ENCODE measurements at places on chromosomes 3 and 15. TPM values are rescaled to one million over a fixed set of nuclear protein-coding genes. Genes with fewer than 3 reads are reported as not detected.
A peak's percentile ranks its signal among the peaks of the same experiment; 100 is the strongest.

PIF1 gene
- total RNA-seq, result 85.5 TPM

DNA sequence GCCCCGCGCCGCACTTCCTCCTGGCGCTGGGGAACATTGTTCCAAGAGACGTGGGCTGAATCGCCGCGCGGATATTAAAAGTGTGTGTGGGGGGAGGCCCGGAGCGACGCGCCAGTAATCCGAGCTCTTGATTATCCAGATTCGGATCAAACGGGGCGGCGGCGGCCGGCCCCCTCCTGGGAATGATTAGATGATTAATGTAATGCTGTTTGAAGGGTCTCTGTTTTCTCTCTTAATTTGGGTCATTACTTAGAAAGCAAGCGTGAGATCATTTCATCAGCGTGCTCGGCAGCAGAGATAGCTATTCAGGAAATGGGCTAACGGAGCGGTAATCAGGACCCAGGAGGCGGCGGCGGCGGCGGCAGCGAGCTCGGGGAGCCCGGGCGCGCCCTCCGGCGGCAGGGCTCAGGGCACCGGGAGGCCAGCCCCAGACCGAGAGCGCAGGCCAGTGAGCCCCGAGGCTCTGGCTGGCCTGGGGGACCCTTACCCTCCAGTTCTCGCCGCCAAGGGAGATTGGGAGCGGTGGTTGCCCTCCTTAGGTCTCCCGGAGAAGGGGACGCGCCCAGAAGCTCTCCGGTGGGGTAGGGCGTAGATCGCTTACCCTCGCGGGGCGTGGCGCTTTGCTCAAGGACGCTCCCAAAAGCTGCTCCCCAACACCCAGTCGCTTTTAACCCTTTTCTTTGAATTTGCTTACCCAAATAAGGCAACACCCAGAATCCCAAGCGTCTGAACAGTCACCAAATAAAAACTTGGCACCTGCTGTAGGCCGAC is 4.5 kb downstream of the FEZF2 start:
- DNase-seq, result no peak

DNA sequence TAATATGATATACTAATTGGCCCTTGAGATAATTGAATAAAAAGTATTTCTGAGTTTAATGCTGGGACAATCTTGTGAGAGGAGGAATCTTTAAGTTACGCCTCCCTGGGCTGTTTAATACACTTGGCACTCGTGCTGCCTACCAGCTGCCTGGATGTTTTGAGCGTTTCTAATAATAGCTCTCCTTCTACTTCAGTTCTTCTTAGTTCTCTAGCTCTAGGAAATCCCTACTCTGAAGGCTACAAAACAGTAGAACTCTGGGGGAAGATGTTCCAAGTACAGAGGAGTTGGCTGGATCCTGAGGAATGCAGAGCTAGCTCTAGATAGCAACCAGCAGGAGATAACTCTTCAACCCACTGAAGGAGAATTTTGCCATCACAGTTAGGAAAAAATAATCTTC is 3.5 kb downstream of the NAALADL2 start:
- no peak for DNase-seq

DNA sequence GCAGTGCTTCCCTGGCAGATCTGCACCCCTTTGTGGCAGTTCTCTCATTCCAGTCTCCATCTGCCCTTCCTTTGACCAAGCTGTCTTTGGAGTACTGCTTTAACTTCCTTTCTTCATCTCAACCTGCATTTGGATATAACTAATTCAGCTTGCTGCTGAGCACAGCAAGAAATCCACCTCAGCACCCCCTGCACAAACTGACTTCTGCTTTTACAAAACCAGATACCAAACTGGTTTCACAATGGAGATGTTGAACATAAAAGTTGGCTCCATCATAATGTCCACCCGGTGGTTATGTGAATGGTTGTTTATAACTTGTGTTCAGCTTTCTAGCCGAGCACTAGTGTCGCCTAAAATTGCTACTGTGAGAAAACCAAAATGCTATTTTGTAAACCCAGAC is 341.1 kb upstream of the SEMA6D start:
- DNase-seq, result no peak

DNA sequence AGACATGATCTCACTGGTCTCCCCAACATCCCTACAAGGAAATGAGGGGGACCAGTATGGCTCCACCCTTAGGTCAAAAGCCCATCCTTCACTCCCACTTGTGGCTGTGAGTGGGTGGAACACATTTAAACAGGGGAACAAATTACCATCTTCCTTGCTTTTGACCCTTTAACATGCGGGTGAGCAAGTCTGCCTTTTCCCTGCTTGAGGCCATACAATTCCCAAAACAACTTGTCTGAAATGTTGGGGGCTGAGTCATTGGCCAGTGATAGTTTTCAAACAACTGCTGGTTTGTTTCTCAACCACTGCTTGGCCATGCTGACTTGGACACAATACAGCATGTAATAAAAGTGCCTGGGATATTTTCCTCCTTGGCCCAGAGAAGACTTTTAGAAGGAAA is 39.6 kb downstream of the COL8A1 start:
- DNase-seq, result no peak

DNA sequence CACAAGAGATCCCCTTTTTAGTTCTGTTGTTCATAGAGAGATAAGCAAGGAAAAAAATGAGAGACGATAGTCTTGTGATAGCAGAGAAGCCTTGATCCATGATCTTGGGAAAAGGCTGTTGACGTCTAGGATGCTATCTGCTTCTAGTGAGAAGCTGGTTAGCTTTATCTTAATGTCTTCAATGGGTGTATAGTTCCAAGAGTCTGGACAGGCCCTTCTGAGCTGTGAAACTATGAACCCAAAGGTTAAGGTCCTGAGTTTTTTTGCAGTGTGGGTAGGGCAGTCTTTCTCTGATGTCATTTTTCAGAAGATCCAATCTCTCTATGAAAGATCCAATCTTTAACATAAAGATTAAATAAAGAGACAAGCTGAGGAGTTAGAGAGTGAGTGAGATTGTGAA is 10.5 kb upstream of the NOX5 start:
- no peak for DNase-seq

B3GALNT1 gene
- total RNA-seq, result 1.7 TPM

DNA sequence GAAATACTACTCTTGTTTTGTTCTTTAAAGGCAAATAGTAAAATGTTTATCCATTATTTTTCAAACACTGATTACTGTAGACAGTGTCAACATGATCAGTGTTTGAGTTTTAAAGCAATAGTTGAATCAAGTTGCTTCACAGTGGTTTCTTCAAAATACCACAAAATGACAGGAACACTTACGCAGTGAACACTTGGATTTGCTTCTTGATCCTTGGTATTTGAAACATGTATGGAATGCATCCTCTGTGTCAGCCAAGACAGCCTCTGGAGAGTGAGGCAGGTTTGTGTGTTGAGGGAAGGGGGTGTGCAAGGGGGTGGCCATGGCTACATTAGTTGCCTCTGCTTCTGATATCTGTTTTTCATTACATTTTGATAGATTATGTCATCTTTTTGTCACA is 413.0 kb downstream of the RBMS3 start:
- no peak for DNase-seq

GRCh38 chr3:185709251-185709955 is 115.4 kb downstream of the IGF2BP2 start:
- DNase-seq, result peak; percentile 9

SV2B gene
- not detected for total RNA-seq

SLC35G2 gene
- total RNA-seq, result 1.6 TPM

- DNase-seq, result no peak
These were observed 150.2 kb upstream of the MLF1 start for GRCh38 chr3:158420654-158421396.

GRCh38 chr3:156151824-156152428 is 31.5 kb downstream of the KCNAB1 start:
- DNase-seq, result peak; percentile 68

DNA sequence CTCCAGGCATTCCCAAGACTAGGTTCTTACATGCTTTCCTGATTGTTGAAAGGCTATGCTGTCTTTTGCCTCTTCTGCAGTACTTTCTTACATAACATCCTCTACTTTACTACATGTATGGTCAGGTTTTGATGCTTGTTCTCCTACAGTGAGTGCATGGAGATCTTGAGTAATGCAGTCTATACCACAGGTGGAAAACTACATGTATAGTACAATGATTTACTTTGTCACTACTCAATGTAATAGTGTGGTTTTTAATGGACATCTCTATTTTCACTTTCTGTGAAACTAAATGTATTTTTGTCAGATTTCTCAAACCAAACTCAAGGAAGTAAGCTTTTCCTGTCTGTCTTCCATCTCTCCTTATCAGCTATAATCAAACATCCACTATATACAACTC is 657.0 kb downstream of the TUSC7 start:
- DNase-seq, result no peak

EAF2 gene
- 22.0 TPM for total RNA-seq

DNA sequence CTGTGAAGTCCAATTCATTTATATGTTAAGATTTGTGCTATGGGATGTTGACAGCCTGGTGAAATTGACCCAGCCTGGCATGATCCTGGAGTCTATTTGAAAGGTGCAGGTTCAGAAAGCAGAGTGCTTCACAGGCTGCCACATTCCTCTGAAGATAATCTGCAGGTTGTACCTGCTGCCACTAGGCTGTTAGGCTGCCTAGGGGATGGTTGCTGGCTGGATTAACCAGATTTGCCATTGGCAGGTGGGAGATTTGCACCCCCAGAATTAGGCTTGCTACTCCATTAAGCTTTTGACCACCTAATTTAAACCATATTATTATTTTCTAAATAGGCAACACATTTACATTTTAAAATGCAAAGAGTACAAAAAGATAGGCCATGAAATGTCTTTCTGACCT is 85.8 kb upstream of the RASGRP1 start:
- DNase-seq, result no peak

DNA sequence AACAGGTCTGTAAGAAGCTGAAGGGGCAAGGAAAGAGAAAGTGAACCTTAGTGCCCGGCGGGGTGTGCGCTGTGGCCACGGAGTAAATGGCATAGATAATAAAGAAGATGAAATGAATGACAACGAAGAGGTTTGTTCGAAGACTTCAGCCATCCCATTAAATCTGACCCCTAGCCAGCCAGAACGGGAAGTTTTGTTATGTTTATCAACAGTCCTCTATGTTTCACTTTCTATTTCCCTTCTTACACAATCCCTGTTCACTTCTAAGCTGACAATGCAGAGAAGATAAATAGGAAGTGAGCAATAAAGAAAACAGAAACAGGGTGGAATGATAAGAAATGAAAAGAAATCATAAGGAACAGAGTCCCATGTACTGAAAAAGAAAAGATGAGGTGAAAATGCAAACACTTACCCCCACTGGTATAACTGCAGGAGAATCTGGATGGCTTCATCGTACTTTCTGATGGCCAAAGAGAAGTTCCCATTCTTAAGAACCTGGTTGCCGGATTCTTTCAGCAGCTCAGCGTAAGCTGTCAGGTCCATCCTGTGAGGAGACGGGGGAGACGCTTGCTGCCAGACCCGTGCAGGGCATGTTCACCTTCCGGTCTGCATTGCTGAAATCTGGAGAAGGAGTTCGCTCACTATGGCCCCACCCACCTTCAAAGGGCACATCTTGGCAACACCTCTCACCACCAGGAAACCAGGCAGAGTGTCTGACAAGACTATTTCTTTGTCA is 36.8 kb downstream of the TRANK1 start:
- DNase-seq, result peak; percentile 88

ARPIN gene
- total RNA-seq, result not detected

- no peak for DNase-seq
These were observed 133.8 kb upstream of the TMC3 start for GRCh38 chr15:81507831-81508230.

THAP10 gene
- total RNA-seq, result 0.47 TPM

DNA sequence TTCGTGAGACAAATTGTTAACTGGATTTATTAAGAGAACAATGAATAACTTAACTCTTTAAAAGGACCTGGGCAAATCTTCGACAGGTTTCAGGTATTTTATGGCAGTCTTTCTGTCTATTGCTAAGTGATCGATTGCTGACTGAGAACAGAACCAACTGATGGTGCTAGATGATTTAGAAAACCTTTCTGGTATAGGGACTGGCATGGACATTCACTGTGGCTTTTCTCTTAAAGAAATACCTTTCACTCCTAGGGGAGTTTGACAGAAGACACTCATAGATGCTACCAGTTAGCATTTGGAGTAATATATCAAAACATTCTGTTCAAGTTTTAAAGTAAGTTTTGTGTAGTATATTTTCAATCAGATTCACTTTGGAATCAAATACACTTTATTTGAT is 654 bp downstream of the PPARG start:
- no peak for DNase-seq

POPDC2 gene
- 3.1 TPM for total RNA-seq

SPATA12 gene
- not detected for total RNA-seq

GRCh38 chr3:65368866-65369265 is 669.9 kb downstream of the MAGI1 start:
- no peak for DNase-seq

DNA sequence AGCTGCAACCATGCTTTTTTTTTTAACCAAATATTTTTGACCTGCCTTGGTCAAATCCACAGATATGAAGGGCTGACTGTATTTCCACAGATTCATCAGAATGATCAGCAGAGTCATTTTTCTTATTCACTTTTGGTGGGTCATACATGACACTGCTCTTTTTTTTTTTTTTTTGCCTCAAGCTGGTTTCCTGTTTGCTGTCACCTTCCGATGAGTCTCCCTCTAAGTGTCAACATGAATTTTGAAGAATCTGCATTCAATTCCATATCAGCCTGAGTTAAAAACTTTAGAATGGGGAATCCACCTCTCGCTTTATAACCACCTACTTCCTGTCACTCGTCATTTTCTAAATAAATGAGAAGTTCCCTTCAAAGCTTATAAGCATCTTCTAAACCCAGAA is 2.2 kb upstream of the SLC12A8 start:
- no peak for DNase-seq

DNA sequence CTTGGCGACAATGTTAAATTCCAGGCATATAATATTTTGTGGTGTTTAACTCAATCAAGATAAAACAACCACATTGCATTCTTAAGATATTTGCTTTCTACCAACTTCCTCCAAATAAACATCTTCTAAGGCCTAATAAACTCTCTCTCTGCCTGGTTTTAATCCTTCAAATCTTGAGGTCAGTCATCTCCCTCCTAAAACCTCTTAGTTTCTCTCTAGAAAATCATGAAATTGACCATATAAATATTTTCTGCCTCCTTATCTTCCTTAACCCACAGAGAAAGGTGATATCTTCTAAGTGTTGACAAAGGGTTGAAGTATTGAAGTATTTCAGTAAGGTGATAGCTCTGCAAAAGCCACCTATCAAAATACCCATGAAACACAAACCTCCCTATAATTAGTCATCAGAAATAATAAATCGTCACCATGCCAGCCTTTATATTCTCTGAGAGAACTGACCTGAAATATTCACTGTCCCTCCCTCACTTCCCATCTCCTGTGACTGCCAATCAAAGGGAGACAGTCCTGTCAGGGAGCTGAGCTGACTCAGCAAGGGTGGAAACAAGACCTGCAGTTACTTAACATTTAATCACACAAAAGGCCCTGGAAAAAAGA is 1261.1 kb downstream of the ROBO1 start:
- DNase-seq, result no peak

GRCh38 chr3:182491577-182491976 is 301.7 kb upstream of the ATP11B start:
- no peak for DNase-seq

DNA sequence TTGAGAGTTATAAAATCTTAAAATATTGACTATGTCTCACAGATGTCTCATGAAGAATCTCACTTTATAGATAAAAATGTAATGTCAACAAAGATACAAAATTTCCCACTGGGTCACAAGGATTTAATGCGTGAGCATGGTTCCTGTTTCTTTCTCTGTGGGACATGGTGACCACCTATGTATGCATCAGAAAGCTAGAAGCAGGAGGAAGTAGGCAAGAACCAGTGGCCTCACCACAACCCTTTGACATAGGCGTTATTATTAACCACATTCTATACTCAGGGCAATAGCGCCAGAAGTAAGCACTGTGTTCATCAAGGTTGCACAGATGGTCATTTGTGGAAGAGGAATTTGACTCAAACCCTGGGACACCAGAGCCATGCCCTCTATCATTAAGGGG is 11.7 kb upstream of the ADAMTS17 start:
- no peak for DNase-seq

KPNA4 gene
- total RNA-seq, result 51.8 TPM

THBS1 gene
- 1.4 TPM for total RNA-seq

All from activated CD8-positive, alpha-beta memory T cell treated with anti-CD3 and anti-CD28 coated beads, Interleukin-2, amount 10 ng/mL, durations not matched to agents 7 days and 5 days (primary cell).